ENCODE measurements at places on chromosomes 7 and 10.
A peak's percentile ranks its signal among the peaks of the same experiment; 100 is the strongest.

GRCh38 chr10:95352684-95353083, 61.9 kb upstream of the PDLIM1 start:
- no peak for DNase-seq

GRCh38 chr10:48606530-48607355, 1.9 kb upstream of the ARHGAP22 start:
- no peak for DNase-seq

DNA sequence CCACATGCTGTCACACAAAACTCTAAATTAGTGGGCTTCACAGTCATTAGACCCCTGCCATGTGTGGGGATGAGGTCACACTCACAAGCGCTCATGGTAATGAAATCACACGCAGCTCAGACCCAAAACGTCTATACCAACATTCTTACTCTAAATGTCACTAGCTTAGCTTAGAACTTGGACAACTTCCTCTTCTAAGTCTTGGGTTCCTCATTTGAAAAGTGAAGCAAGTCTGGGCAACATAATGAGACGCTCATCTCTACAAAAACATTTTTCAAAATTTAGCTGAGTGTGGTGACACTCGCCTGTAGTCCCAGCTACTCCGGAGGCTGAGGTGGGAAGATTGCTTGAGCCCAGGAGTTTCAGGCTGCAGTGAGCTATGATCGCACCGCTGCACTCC, 92.7 kb upstream of the MACROH2A2 start:
- DNase-seq = no peak

- DNase-seq = no peak
Measured at GRCh38 chr10:26478061-26478460, 39.9 kb downstream of the APBB1IP start.

GRCh38 chr10:88297103-88297502, 286.0 kb downstream of the RNLS start:
- DNase-seq = no peak

- DNase-seq = no peak
Measured at GRCh38 chr10:128461991-128462390, 335.8 kb upstream of the MKI67 start.

DNA sequence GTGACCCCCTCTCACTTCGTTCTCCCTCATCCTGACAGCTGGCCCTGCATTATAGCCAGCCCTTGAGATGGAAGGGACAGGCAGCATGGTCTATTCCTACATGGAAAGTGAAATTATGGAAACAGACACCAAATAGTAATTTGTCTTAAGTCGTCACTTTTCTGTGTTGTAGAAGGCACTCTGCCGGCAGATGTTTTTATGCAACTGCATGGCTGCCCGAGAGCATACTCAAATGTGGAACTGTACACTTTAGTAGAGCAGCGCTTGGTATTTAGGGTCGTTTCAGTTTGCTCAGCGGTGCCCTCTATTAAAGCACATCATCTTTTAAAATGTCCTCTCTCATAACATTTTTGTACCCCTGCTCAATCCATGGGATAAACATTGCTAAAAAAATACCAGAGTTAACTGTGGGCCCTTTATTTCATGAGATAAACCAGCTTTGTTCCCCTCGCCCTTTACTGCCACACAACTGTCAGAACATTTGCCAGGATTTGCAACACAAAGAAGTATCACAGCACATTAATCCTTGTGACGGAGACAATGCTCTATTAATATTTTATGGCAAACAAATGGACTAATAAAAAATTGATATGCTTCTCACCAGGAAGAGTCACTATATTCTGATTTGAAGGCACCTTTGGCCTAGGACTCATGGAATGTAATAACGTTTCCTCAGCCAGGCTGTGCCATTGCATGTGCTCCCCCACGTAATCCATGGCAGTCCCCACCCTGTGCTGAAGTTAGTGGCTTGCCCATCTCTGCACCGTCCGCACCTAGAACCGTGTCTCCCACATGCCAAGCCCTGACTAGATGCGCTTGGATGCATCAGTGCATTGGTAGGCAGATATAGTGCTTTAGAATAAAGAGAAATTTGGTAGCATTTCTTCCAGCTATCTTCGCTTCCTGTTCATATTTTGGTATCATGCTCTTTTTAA, 221.3 kb downstream of the PAXIP1 start:
- DNase-seq = no peak

DNA sequence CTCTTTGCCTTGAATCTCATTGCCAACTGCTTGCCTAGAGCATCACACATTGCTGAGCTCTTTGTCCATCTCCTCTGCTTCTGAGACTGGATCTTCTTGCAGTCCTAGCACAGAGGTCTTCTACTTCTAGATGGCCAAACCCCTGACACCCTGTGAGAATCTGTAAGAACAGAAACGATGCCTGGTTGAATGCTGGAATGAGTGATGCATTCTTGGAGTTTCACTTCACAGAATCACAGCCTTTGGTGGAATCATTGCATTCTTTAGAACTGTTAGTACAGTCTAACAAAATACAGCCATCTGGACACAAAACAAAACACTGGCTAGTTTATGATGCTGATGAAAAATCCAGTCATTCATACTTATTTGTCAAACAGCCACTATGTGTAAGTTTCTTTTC, 141.7 kb upstream of the ITGB1 start:
- DNase-seq = no peak

DNA sequence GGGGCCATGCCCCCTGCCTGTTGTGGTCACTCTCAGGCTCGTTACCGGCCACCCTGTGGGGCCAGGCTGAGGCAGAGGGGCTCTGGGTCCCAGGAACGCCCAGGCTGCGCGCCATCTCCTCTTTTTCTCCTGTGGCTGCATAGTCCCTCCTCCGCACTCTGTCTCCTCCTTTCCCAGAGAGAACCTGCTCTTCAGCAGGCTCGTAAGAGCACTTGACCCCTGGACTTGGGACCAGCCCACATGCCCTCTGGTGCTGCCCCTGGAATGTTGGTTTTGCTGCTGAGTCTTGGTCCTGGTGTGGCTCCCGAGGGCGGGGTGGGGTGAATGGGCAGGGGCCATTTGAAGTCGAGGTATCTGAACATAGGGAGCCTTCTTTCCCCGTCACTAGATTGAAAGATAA, 6.6 kb upstream of the BHLHA15 start:
- DNase-seq = no peak

DNA sequence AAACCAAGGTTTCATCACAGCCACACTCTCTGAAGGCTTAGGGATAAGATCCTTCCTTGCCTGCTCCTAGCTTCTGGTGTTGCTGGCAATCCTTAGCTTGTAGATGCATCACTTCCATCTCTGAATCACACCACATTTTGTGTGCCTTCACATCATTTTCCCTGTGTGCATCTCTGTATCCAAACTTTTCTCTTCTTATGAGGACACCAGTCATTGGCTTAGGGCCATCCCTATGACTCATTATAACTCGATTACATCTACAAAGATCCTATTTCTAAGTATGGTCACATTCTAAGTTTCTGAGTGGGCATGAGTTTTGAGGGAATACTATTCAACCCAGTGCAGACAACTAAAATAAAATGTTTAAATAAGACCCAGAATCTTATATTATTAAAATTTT, 121.7 kb downstream of the C7orf25 start:
- DNase-seq = no peak

DNA sequence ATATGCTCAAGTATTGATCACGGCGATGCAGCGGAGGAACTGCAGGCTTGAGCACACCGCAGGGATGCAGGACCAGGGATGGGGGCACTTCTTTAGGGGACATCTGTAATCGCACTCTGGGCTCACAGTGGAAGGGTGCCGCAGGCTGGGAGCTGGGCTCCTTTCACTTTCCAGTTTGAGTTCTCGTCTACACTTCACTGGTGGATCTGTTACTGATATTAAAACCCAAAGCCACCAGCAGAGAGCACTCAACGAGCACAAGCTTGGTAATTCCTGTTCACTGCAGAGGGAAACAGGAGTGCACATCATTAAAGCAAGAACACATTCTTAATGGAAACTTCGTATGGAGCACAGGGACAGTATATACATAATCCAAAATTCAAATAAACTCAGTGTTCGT, 91.3 kb downstream of the PARD3 start:
- peak; percentile 30 for DNase-seq

GRCh38 chr10:18886102-18886501, 162.5 kb upstream of the MALRD1 start:
- DNase-seq = no peak

GRCh38 chr10:81248886-81249285, 626.1 kb upstream of the NRG3 start:
- no peak for DNase-seq

DNA sequence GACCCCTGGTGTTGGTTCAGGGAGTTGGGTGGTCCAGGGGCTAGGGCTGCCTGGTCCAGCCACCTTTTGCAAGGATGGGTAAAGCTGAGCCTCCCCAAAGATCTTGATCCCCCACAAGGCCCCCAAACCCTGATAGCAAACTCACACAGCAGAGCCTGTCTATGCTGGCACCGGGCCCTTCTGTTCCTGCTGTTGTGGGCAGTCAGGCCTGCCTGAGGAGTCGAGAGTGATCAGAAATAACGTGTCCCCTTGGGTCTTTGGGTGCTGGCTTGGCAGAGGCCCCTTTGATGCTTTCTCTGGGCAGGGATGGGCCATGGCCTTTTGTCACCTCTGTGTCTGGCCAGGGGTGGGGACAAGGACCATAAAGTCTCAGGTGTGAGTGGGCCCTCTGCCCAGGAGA, 715 bp upstream of the MUC12 start:
- no peak for DNase-seq

DNA sequence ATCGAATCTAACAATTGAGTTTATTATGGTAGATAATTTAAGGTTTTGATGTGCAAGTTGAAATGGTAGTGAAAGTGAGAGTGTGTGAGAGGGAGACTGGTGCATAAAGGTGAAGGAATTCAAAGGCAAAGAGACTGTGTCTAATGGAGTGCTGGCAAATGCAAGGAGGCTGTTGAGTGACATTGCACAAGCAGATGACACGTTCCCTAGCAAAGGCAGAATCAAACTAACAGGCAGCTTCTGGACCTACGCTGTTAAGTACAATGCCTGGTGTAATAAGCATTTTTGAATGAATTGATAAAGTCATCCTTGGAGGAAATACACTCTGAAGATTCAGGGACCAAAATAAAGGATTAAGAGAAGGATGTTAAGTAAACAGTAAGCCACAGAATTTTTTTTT, 11.7 kb upstream of the GPR141 start:
- DNase-seq = no peak

- DNase-seq = no peak
Measured at GRCh38 chr7:128021366-128021765, 9.9 kb downstream of the LRRC4 start.

DNA sequence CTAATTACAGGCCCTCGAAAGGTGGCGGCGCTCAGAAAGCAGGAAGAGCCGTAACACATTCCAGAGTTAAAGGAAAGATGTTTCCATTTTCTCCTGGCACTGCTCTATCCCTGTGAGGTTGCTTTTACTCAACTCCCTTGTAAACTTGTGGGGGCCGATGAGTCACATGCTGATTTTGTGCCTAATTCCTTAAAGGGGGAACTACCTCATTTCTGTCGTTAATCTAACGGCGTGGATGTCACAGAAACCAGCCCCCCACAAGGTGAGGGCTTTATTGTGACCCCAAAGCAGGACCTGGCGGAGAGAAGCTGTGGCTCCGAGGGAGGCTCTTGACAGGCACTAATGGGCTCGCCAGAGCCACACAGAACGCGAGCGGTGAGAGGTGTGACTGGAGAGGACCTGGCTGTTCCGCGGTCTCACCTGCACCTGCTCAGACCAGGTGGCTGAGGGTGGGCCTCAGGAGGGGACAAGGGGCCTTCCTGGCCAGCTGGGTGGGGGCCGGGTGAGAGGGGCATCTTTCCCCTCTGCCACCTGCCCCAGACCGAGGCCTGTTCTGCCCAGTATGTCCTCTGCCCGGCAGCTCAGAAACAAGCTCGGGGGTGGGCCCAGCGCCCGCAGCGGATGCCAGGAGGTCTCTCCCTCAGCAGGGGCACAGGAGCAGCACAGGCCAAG, 50.9 kb downstream of the CALML3 start:
- DNase-seq = no peak

- no peak for DNase-seq
Measured at GRCh38 chr7:79319369-79319768, 134.1 kb downstream of the MAGI2 start.

- no peak for DNase-seq
Measured at GRCh38 chr7:70787286-70787685, 344.7 kb upstream of the GALNT17 start.

DNA sequence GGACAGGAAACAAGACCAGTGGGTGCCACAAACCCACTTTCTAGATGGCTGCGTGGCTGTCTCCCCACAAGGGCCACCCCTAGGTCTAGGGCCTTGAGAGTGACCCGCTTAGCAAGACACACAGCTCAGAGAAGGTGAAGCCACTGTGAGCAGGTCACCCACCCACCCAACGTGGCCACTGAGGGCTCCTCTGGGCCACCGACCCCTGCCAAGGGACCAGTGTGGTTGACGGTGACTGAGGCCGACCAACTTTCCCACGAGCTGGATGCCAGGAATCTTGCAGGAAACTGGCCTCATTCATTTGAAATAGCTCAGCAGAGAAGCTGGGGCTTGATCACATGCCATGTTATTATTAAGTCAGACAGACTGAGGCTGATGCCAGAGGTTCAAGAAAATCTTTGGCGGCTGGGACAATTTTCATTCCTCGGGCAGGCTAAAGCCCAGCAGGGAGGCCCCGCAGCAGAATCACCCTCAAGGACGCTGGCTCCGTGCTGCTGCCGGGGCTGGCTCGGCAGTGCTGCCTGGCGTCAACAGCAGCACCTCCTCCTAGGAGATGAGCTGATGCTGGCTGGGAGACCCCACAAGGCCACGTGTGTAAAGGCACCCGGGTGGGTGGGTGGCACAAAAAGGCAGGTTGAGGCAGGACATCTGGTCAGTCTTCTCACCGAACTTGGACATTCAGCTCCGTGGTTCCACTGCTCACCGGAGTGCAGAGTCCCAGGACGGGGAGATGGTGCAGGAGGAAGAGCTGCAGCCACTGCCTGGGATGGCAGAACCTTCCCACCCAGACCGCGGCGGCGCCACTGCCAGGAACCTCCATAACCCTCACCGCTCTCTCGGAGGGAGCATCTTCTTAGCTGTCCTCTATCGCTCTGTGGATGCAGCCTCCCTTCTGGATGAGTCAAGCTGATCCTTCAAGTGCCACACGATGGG, 57.8 kb downstream of the ZRANB1 start:
- no peak for DNase-seq

- DNase-seq = no peak
Measured at GRCh38 chr10:77289027-77289501, 348.5 kb downstream of the KCNMA1 start.

GRCh38 chr10:95249467-95249866, 41.3 kb downstream of the PDLIM1 start:
- DNase-seq = no peak

- no peak for DNase-seq
Measured at GRCh38 chr10:71801361-71801760, 28.0 kb upstream of the VSIR start.

- no peak for DNase-seq
Measured at GRCh38 chr10:54402576-54402975, 398.5 kb downstream of the PCDH15 start.
